ENCODE measurements at places on chromosomes 2 and 18. TPM values are rescaled to one million over a fixed set of nuclear protein-coding genes. Genes with fewer than 3 reads are reported as not detected.

Gene DCDC2C
- not detected for total RNA-seq

Gene FOXD4L1
- not detected for total RNA-seq

Gene SLC23A3
- total RNA-seq: 2.6 TPM

Gene MAP3K19
- not detected for total RNA-seq

Gene TBC1D8
- 90.2 TPM for total RNA-seq

Gene WDR43
- 108 TPM for total RNA-seq

Gene RBKS
- total RNA-seq: 0.86 TPM

Gene DSG4
- not detected for total RNA-seq

Gene SLC14A1
- not detected for total RNA-seq

Gene SULT1C4
- 20.1 TPM for total RNA-seq

Gene IGFBP2
- total RNA-seq: 17.3 TPM

Gene TSPYL6
- total RNA-seq: 0.10 TPM

Gene KCTD1
- 13.6 TPM for total RNA-seq

Gene FAM237A
- total RNA-seq: not detected

Gene CLEC4F
- total RNA-seq: not detected

Gene PRKAG3
- total RNA-seq: not detected

Gene VAMP5
- total RNA-seq: 44.1 TPM

Gene SERPINB13
- not detected for total RNA-seq

Gene UGT1A10
- total RNA-seq: not detected

Gene CCDC148
- total RNA-seq: 0.48 TPM

Gene WIPF1
- 11.4 TPM for total RNA-seq

Gene LBH
- 23.0 TPM for total RNA-seq

Gene DNPEP
- total RNA-seq: 57.2 TPM

Gene SERPINB12
- not detected for total RNA-seq

Gene ELOA2
- not detected for total RNA-seq

Gene DNAJC5G
- total RNA-seq: 0.98 TPM

Gene TLX2
- not detected for total RNA-seq

Gene ALS2
- 31.9 TPM for total RNA-seq

Gene AQP12A
- total RNA-seq: not detected

Gene CD302
- total RNA-seq: 14.4 TPM

Gene CTAGE1
- total RNA-seq: not detected

Gene ACTR2
- 109 TPM for total RNA-seq

Gene LAMA3
- total RNA-seq: 6.5 TPM

Gene HDAC4
- 20.3 TPM for total RNA-seq

Gene CNGA3
- not detected for total RNA-seq

Gene SCYGR3
- total RNA-seq: not detected

Gene ODC1
- total RNA-seq: 234 TPM

Gene TMEFF2
- not detected for total RNA-seq

Gene FBXO36
- 2.4 TPM for total RNA-seq

Gene MOCOS
- total RNA-seq: 0.48 TPM

Gene CTNNA2
- not detected for total RNA-seq

Gene AKAIN1
- total RNA-seq: not detected

Gene SLC30A3
- 11.8 TPM for total RNA-seq

Gene MAIP1
- total RNA-seq: 26.1 TPM

Gene RHBDD1
- total RNA-seq: 9.5 TPM

Gene CCL20
- total RNA-seq: 0.98 TPM

Gene ASPRV1
- total RNA-seq: 0.33 TPM

Gene CHRND
- total RNA-seq: not detected

Gene NOSTRIN
- 0.65 TPM for total RNA-seq

Gene KCNG3
- under 0.01 TPM for total RNA-seq

Measured in vein endothelial cell (primary cell).